ENCODE measurements at places on chromosomes 12 and 14.

GRCh38 chr14:20820063-20820904 lies 17.6 kb upstream of the RNASE1 start:
- DNase-seq, result no peak

DNA sequence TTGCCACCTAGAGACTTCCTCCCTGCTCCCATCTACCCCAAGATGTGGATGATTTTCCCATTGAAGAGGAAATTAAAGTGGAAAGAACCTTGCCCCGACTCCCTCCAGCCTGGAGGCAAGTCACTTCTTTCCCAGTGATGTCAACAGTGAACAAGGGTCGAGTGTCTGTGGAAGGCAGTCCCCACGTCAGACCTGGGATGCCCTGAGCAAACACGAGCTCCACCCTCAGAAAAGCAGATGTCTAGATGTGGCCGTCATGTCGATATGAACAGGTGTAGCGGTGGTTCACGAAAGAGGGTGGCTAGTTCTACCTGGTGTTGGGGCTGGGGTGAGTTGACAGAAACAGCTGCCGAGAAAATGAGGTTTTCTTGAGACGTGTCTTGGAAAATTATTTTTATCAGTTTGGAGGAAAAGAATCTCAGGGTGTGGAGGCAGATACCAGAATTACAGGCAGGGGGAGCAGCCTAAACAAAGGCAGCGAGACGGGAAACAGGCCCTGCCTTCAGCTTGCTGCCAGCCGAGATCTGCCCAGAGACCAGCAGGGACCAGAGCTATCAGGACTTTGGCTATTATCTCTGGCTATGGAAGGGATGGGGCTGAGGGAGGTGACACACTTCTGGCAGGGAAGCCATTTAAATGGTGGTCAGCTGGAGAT lies 25.9 kb downstream of the SYNDIG1L start:
- no peak for DNase-seq

DNA sequence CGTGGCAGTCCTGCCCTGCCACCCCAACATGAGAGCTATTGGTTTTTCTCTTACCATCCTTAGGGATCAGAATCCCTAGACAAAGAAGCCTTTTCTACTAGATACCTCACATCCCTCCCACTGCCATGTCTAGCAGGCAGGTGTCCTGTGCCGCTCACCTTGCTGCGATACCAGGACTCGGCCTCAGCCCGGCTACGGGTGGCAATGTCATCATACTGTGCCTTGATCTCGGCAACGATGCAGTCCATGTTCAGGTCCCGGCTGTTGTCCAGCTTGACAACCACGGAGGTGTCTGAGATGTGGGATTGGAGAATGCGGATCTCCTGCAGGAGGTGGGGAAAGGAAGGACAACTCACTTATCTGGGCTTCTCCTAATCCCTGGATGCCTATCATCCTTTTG lies 4.5 kb downstream of the KRT83 start:
- no peak for DNase-seq

DNA sequence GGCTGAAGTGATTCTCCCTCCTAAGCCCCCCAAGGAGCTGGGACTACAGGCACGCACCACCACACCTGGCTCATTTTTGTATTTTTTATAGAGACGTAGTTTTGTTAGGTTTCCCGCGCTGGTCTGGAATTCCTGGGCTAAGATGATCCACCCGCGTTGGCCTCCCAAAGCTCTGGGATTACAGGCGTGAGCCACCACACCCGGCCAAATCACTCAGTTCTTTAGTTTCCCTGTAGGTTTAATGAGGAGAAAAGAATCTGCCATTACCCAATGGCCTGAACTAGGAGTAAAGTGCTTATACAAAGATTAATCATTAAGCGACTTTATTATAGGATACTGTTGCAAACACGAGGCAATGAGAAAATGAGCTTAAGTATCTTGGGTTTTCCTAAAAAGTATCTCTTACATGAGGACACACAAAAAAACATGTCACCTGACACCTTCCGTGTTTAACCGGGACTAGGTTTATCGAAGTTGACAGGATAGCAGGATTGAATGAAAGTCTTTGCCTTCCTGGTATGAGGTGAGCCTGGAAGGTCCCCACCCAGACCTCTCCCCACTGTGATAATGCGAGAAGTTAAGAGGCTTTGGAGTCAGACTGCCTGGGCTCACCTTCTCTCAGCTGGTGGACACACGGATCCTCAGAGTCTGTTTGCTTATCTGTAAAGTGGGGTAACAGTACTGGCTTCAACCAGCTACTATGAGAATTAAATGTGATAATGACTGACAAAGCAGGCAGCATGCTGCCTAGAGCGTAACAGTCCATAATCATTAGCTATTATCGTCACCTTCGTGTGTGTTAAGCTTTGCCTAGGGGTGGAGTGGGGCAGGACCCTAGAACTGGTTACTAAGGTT lies 133.5 kb upstream of the KRAS start:
- no peak for DNase-seq

DNA sequence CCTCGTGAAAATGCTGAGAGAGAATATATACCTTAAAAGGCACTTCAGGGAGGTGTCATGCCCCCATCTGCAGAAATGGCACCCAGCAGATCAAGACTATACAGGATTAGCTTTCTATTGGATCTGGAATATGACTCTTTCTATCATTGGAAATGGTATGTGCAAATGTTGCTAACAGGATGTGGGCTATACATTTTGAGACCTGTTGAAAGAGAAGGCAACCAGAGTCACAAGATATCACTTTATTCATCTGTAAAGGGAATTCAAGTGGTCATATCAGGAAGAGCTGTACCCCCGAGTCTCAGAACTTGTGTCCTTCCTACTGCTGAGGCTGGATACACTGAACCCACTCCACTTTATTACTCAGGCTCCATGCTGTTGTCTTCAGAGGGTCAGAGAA lies 46.1 kb upstream of the FRMD6 start:
- no peak for DNase-seq

GRCh38 chr12:53746592-53747092 lies 5.1 kb downstream of the CISTR start:
- DNase-seq, result peak; percentile 92

DNA sequence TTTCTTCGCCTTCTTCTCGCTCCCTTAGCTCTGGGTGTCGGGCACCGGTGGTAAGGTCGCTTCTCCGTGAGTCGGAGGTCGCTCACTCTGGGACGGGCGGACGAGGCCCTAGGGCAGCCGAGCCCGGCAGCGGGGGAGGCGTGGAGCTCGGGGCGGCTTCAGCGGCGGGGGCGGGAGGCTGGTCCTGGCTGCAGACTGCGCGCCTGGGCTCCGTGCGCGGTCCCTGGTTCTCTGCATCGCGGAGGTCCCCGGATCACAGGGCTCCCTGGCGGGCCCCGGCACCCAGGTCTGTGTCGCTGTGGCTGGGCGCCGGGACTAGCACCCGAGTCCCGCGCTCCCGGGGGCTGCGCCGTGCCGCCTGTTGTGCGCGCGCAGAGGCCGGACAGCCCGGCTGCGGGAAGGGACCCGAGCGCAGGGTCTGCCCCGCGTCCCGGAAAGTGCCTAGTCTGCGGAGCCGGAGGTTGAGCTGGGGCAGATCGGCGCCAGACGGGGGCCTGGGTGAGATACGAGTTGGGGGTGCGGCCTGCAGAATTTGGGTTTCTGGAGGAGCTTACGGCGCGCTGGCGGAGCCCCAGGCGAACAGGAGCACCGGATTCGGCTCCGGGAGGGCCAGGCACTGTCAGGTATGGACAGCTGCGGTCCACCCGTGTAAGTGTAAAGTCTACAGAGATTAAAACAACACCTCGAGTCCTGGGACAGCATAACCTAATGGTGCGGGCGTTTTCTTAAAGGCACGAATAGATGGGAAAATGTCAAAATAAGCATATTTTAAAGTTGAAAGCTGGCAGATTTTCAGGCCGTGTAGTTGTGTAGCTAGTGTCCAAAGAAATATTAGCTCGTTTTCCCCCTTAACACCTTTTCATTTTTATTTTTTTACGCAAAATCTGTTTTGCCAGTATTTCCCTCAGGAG lies 713 bp downstream of the FRMD6 start:
- DNase-seq, result peak; percentile 86

GRCh38 chr12:113290506-113290905 lies 44.4 kb downstream of the SLC8B1 start:
- DNase-seq, result no peak

DNA sequence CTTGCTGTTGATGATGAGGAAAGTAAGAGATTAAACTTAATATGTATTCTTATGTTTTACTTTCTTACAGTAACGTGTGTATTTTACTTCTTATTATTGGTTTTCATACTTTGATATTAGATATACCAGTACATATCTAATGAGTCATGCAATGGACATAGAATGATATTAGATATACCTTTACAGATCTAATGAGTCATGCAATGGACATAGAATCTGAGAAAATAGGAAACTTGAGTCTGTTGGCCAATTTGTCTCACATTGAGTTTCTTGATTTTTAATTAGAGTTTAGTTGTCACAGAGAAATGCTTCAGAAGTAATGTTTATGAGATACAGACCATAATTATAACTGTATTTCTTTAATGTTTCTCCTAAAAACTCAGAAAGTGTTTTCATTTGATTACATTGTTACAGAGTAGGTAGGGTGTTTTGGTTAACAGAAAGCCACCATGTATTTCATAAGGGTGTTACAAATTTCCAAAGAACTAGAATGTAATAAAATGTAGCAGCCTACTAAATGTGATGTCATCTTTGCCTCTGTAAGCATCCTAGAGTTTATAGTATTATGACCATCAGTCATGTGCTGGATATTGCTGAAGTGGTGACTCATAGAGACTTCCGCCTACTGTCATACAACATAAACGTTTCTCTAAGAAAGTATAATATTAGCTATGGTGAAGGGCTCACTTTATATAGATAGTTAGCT lies 3.0 kb downstream of the GAS2L3 start:
- peak; percentile 59 for DNase-seq

GRCh38 chr12:94209240-94209639 lies 60.9 kb downstream of the PLXNC1 start:
- no peak for DNase-seq
